ENCODE measurements at places on chromosomes 2 and 18.
A peak's percentile ranks its signal among the peaks of the same experiment; 100 is the strongest.

GRCh38 chr2:213147538-213147937 is 3.9 kb downstream of the IKZF2 start:
- DNase-seq = no peak

- DNase-seq = peak; percentile 97
These were observed 105.6 kb downstream of the TTC32 start for GRCh38 chr2:19796035-19796695.

- DNase-seq = no peak
These were observed 103.4 kb downstream of the NRP2 start for GRCh38 chr2:205785507-205786260.

DNA sequence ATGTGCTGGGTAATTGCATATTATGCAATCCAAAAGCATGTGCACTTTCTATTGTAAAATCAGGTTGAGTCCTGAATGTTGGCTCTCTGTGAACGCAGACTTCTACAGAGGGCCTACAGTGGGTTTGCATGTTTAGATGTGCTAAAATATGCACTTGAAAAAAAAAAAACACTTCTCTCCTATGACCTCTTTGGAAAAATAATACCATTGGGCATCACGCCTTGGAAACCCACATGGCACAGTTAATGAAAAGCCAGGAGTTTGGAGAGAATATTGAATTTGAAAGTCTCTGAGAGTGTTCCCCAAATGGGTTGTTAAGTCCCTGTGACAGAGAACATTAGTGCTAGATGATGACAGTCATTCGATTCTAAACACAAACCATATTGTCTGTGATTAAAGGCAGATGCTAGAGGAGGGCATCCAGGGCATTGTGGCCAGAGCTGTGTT is 710.4 kb upstream of the PIK3C3 start:
- DNase-seq = no peak

DNA sequence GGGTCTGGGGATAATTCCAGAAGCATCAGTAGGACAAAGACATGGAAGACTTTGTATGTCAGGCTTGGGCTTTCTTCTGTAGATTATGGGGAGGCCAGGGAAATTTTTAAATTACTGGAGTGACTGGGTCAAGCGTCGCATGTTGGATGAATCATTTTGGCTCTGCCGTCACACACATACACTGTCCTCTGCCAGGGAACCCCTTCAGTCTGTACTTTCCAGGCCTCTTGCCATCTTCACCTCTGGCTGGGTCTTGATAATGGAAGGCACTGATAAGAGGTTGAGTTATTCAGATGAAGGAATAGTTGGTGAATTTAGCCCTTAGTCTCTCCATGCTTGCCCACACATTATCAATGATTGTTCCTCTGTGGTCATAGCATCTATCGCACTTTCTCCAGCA is 895.1 kb upstream of the CELF4 start:
- no peak for DNase-seq
